ENCODE measurements at places on chromosomes 3 and 15.

DNA sequence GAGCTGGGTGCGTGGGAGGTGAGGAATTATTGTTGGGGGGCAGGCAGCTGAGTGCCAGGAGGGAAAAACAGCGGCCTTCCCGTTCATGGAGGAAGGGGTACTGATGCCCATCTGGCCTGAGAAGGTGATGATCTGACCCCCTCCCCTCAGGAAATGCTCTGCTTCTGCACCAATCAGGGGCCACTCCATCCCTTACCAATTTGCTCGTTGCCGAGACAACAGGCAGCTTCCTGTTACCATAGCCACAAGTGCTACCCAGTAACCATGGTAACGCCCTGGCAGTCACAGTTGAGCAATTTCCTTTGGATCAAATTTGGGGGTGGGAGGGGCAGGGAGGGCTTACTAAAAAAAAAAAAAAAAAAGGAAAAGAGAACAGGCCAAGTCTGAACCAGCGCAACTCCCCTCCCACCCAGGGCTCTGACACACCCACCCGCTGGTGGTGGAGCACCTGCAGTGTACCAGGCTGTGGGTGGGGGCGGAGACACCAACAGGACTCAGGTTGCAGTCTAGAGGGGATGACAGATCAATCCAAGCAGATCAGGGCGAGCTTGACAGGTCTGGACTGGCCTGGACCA is 13.7 kb downstream of the CELF6 start:
- no peak for DNase-seq

- no peak for DNase-seq
These were observed 535.1 kb downstream of the NLGN1 start for GRCh38 chr3:173932624-173933023.

GRCh38 chr3:42667096-42667522 is 13.6 kb downstream of the ZBTB47 start:
- DNase-seq: no peak

DNA sequence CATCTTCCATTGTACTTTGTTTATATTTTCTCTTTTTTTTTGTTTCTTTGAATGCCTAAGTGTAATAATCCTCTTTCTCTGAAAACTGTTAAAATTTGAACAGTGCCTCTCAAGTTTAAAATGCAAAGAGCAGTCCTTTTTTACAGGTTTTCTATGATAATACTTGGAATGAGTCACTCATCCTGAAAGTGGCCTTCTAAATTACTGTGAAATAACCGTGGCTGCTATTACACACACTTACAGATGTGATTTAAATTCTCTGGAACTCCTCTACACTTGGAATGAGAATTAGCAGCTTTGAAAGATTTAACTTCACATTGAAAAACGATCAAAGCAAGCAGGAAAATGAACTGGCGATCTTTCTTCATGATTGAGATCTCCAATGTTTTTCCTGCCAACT is 105.9 kb downstream of the ROBO1 start:
- no peak for DNase-seq

DNA sequence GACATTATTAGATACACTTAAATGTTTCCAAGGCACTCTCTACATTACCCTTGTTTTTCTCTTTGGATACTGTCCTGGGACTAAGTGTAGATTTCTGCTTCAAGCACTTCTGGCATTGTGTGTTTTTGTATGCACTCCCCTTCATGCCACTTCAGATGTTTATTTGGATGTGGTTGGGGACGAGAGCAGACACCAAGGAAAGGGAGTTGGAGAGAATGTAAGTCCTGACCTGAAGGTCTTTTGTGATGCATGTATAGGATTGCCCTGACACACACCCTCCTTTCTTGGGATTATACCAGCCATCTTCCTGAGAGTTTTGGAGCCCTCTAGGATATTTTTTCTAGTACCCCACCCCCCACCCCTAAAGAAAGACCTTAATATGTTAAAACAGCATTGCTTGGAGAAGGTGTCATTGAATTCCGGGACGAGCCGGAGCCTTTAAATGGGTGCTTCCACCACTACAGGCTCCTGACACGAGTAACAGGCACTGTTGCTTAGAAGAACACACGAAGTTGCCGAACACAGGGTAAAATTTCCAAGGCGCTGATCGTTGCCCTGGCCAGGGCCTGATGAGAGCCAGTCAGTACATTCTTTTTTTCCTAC is 22.7 kb downstream of the PSMD6 start:
- DNase-seq: no peak

GRCh38 chr3:168988853-168989252 is 674.7 kb downstream of the MECOM start:
- DNase-seq: no peak

GRCh38 chr15:57345584-57345983 is 30.7 kb upstream of the CGNL1 start:
- peak; percentile 41 for DNase-seq

DNA sequence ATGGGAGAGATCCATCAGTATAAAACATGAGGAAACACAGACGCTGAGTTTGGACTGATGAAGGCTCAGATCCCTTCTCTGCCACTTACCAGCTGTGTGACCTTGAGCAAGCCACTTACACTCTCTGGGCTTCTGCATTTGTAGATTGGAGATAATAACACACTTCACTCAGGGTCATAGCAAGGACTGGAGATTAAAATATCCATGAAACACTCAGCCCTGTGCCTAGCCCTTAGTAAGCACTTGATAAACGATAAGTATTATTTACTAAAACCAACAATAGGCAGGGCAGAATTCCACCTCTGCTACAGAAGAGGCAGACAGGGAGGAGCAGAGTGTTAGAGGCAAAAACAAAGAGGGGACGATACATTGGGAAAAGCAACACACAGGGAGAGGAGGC is 420.5 kb upstream of the WNT5A start:
- no peak for DNase-seq

DNA sequence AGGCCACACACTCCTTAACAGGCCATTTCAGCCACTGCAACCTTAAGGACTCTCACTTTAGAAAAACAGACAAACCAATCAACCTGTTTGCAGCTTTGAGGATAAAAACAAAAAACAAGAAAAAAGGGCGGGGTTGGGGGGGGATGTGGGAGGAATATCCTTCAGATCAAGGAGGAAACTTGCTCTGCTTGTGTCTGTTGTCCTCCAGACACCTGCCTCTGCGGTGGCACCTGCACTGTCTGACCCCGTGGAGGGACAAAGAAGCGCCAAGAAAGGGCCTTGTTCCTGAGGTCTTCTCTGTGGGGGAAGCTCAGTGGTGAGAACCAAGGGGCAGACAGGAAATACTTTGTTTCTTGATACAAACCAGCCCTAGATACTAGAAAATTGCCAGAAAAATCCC is 70.5 kb downstream of the POLR2M start:
- no peak for DNase-seq

- DNase-seq: no peak
These were observed 23.2 kb upstream of the IGSF10 start for GRCh38 chr3:151483961-151484520.

DNA sequence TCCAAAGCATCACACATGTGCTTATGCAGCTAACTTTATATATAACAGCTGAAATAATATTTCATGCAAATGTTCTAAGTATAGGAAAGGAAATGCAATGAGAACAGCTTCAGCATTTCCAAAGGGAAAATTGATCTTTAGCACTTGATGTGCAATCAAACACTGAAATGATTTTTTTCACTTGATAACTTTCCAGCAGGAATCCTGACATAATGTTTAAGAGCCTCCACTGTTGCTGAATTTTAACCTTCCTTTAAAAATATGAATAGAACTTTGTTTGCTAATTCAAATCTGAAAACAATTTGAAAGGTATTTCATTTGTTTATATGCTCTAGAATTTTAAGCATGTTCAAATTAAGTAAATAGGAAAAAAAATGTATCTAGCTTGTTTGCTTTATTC is 96.9 kb upstream of the STRIT1 start:
- DNase-seq: no peak

- no peak for DNase-seq
These were observed 19.2 kb upstream of the SOX2 start for GRCh38 chr3:181692311-181693145.

- DNase-seq: no peak
These were observed 136.1 kb upstream of the LMCD1 start for GRCh38 chr3:8365541-8365940.

DNA sequence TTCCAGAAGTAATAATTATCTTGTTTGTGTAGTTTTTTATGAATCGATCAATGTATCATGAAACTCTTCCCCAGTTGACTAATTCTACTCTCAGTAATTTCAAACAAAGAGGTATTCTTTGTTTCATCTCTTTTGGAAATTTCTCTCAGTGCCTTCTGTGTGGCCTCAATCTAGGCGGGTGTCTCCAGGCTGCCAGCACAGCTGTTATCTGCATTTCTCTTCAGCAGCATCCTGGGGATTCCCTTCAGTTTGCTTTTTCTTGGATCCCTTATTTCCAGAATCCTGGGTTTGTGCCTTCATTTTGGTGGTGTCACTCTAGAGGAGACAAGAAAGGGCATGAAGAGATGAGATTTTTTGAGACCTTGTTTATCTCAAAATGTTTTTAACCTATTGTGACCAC is 22.7 kb downstream of the NIPA2 start:
- DNase-seq: no peak

DNA sequence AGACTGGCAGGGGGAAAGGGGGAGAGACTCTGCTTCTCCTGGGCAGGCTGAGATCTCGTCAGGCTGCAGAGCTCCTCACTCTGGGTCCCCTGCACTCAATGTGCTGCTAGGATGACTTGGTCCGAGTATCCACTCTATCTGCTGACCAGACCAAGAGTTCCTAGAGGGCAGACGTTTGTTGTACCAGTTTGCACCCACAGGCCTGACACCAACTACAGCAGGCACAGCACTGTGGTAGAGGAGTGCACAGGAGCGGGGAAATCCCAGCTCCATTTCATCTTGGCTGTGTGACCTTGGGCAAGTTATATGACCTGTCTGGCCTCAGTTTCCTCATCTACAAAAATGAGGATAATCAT is 29.0 kb downstream of the CCDC12 start:
- DNase-seq: no peak

GRCh38 chr3:187615630-187616029 is 54.6 kb downstream of the SST start:
- DNase-seq: no peak

DNA sequence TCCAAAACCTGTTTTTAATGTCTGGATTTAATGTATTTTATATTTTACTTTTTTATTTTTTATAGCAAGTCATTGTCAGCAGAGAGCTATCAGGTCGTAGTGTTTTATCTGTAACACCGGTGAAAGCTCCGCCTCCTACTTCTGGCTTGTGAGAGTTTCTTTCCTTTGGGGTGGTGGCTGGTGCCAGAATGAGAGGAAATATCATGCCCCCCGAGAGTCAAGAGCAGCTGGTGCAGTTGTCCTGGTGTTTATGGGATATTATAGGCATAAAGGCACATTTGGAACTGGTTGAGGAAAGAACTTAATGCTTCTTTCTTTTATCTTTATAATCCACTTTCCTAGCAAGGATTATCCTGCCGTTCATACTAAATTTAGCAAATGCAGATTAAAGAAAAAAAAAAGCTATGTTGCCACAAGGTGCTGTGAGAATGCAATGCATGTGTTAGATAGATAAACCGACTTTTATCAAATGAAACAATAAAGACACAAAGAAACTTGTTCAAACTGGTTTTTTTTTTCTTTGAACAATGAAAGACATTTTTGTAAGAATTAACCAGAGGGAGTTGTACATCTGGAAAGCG is 260.1 kb upstream of the PLSCR5 start:
- DNase-seq: no peak

DNA sequence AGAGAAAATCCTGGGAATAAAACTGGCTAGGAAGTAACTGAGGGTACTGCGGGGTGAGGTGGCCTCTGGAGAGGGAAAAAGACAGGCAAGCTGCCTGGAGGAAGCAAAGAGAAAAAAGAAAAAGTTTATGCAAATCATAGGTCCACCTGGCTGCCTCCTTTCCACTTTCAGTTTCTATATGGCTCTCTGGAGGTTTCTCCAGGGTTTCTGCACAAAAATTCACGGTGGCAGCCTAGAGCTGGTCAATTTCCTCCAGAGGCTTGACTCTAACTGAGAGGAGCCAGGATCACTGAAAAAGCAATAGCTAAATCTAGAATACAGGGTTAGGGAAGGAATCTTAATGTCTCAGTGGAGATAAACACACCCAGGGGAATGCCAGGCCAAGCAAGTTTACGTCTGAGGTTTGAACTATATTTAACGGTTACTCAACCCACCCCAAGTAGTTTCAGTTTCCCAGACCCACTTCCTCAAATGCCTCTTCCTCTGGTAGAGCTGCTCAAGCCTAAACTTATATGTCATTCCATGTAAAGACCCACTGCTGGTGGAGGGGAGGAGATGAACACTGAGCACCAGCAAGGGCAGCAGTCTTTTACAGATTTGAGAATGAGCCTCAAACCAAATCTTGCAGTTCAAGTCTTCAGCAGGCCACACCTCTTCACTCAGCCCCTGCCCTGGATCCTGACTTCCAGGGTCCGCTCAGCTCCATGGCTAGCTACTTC is 5.7 kb downstream of the LYSMD2 start:
- DNase-seq: no peak

DNA sequence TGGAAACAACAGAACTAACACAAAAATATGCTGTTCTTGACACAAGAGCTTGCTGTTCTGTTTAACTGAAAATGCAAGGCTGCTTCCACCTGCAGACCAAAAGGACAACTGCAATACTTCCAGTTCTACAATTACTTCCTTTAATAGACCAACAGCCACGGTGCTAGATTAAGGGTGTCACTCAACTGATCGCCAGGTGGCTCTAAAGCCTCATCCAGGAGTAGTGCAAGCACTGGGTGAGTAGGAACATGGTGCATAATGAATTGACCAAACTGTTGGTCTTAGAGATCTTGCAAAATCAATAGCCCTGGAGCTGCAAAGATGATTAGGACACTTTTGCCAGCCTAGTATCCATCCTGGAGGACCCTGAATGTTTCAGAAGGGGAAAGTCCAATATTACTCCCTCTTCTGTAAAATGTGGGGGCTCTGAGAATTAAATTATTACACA is 3.6 kb upstream of the CLDN16 start:
- no peak for DNase-seq

DNA sequence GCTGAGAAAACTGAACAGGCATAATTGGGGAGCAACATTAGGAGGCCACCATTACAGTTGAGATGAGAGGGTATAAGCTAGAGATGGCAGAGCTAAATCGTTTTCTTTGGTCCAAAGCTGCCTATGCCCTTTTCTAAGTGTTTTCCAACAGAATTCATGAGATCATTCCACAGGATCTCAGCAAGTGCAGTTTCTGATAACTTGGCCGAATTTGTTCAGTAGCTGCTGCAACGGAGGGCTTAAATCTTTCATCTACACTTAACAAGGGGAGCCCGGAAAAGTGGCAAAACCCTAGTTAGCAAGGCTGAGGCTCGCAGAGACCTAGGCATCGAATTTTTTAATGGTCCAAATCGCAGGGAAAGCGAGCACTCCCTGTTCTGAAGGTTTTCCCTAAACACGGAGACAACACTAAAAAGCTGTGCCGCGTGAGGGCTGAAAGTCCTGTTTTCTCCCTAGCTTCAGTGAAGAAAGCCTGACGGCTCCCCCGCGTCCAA is 531 bp upstream of the BLOC1S6 start:
- no peak for DNase-seq

- DNase-seq: no peak
These were observed 15.9 kb upstream of the SPTSSB start for GRCh38 chr3:161386991-161387770.

- no peak for DNase-seq
These were observed 533 bp upstream of the OCA2 start for GRCh38 chr15:28099555-28100140.

- no peak for DNase-seq
These were observed 449.9 kb downstream of the PDCD6IP start for GRCh38 chr3:34248352-34248751.

GRCh38 chr3:60536420-60536819 is 714.8 kb downstream of the FHIT start:
- no peak for DNase-seq

- DNase-seq: no peak
These were observed 558.5 kb upstream of the CFAP20DC start for GRCh38 chr3:59608356-59608755.

- DNase-seq: no peak
These were observed 69.9 kb downstream of the FILIP1L start for GRCh38 chr3:100044369-100044768.

All from right forelimb (tissue), 1 donor.